Panc1 (cell line): ENCODE measurements at places on chromosomes 5 and 9. TPM values are rescaled to one million over a fixed set of nuclear protein-coding genes. Genes with fewer than 3 reads are reported as not detected.

DNA sequence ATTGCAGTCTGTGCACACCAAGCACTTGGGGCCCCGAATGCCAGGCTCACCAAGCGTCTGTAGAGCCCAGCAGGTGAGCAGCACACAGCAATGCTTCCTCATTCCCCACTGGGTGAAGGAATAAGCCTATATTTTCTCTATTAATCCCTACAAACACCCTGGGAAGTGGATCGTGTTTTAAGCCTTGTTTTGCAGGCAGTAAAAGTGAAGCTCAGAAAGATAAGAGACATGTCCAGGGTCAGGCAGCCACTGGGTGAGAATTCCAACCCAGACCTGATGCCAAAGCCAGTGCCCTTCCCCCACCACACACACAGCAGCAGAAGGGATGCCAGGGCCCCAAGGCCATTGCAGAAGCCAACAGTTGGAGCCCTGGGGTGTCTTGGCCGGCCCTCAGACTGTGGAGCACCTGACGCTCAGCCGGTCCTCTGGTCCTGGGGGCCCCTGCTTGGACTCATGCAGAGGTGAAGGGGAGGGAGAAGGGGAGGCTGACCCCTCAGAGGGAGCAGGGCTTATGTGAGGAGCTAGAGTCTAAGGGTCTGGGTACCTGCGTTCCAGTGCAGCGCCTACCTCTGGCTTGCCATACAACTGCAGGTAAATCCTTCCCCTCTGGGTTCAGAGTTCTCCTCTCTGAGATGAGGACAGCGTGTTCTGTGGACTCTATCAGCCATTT is 26.3 kb upstream of the SYNPO start:
- no peak overlapping the region for H3K4me3 ChIP-seq
- no peaks in the 10 kb centered on the region for H3K27me3 ChIP-seq
- H3K36me3 ChIP-seq, result no peaks in the 10 kb centered on the region
- H3K4me1 ChIP-seq, result peaks cover 39% of the 10 kb centered on the region

Gene HRCT1
- total RNA-seq, result not detected

GRCh38 chr5:131684595-131684994 is 49.6 kb upstream of the RAPGEF6 start:
- no peaks in the 10 kb centered on the region for H3K27me3 ChIP-seq
- H3K27ac ChIP-seq, result no peak overlapping the region
- 0 out of 2 replicates have a peak, but pooled peaks cover 2% of the 10 kb centered on the region for H3K36me3 ChIP-seq
- H3K4me1 ChIP-seq, result no peaks in the 10 kb centered on the region
- no peak overlapping the region for H3K4me3 ChIP-seq

- H3K4me3 ChIP-seq, result no peak overlapping the region
- DNase-seq, result no peak
- H3K4me1 ChIP-seq, result no peaks in the 10 kb centered on the region
- H3K27ac ChIP-seq, result no peak overlapping the region
- no peaks in the 10 kb centered on the region for H3K36me3 ChIP-seq
Measured at GRCh38 chr5:79200573-79201183, 35.3 kb upstream of the JMY start.

Gene PPP3R2
- not detected for total RNA-seq

GRCh38 chr5:95925939-95926338 is 35.7 kb downstream of the ELL2 start:
- DNase-seq, result no peak
- H3K4me3 ChIP-seq, result no peak overlapping the region
- H3K4me1 ChIP-seq, result peaks cover 9% of the 10 kb centered on the region
- no peaks in the 10 kb centered on the region for H3K36me3 ChIP-seq
- H3K27me3 ChIP-seq, result no peaks in the 10 kb centered on the region
- H3K27ac ChIP-seq, result no peak overlapping the region

Gene TPRN
- total RNA-seq, result 21.7 TPM

Gene LHX2
- 0.36 TPM for total RNA-seq

DNA sequence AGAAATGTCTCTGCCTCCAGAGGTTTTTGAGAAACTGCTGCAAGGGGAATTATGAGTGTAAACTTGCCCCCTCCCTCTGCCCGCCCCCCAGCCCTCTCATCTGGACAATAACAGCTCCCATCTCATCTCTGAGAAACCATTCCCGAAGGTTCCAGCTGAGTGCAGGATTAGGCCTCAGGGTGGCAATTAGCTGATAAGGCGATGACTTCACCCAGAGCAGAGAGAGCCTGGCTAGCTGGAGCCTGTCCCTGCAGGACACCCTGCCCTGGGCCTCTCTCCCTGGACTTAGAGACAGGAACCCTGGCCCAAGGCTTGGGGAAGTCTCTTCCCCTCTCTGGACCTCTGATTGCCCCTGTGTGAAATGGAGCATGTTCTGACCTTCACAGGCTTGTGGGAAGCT is 45.7 kb upstream of the HAND1 start:
- no peak for DNase-seq
- no peaks in the 10 kb centered on the region for H3K36me3 ChIP-seq
- no peaks in the 10 kb centered on the region for H3K27me3 ChIP-seq
- H3K4me3 ChIP-seq, result no peak overlapping the region
- H3K27ac ChIP-seq, result peak overlapping the region; percentile 48; the same call in 1 of the 2 replicates
- H3K4me1 ChIP-seq, result peaks cover 17% of the 10 kb centered on the region

DNA sequence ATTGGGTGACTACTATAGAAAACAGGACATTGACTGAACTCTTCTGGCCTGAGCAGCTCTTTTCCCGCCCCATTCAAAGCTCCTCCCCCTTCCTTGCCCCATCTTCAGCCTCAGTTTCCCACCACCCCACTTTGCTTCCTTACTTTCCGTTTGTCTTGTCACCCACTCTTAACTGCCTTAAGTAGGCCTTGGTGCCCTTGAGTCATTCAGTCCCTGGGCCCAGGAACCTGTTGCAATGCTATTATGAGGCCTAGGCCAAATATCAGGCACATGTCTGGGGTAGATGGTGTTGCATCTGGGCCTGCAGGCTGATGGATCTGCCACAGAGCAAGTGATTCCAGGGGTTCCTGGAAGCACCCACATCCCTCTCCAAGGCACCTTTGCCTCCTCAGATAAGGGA is 17.7 kb upstream of the GALNT10 start:
- no peaks in the 10 kb centered on the region for H3K4me1 ChIP-seq
- H3K36me3 ChIP-seq, result no peaks in the 10 kb centered on the region
- no peak overlapping the region for H3K27ac ChIP-seq
- peaks cover 6% of the 10 kb centered on the region for H3K27me3 ChIP-seq

GRCh38 chr9:115262477-115262876 is 144.5 kb upstream of the TNC start:
- H3K4me1 ChIP-seq, result no peaks in the 10 kb centered on the region
- DNase-seq, result peak; percentile 7
- H3K4me3 ChIP-seq, result no peak overlapping the region
- H3K36me3 ChIP-seq, result no peaks in the 10 kb centered on the region

DNA sequence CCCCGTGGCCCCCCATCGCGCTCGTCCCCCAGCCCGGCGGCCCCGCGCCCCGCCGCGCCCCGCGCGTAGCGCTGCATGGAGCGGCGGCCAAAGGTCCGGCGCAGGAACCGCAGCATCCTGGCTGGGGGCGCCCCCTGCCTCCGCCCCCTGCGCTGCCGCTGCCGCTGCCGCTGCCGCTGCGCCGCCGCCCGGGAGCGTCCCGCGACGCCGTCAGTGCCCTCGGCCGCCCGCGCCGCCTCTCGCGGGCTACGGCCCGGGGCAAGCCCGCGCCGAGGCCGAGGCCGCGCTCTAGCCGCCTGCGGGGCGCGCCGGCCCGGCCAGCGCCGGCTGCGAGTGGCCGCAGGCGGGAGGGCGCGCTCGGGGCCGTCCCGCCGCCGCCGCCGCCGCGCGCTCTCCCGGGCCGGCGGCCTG is 523 bp downstream of the EPB41L4B start:
- H3K27ac ChIP-seq, result no peak overlapping the region
- peaks cover 28% of the 10 kb centered on the region for H3K4me1 ChIP-seq
- no peak for DNase-seq
- no peaks in the 10 kb centered on the region for H3K27me3 ChIP-seq

Gene SAPCD2
- 18.4 TPM for total RNA-seq

Gene NEUROG1
- not detected for total RNA-seq

Gene INSYN2B
- 0.28 TPM for total RNA-seq

GRCh38 chr9:97772145-97772544 is 75.0 kb upstream of the XPA start:
- H3K4me1 ChIP-seq, result no peaks in the 10 kb centered on the region
- DNase-seq, result no peak
- H3K27ac ChIP-seq, result no peak overlapping the region

- no peaks in the 10 kb centered on the region for H3K36me3 ChIP-seq
- DNase-seq, result no peak
- no peaks in the 10 kb centered on the region for H3K27me3 ChIP-seq
- H3K4me3 ChIP-seq, result no peak overlapping the region
Measured at GRCh38 chr5:173572431-173573125, 43.9 kb downstream of the BOD1 start.

DNA sequence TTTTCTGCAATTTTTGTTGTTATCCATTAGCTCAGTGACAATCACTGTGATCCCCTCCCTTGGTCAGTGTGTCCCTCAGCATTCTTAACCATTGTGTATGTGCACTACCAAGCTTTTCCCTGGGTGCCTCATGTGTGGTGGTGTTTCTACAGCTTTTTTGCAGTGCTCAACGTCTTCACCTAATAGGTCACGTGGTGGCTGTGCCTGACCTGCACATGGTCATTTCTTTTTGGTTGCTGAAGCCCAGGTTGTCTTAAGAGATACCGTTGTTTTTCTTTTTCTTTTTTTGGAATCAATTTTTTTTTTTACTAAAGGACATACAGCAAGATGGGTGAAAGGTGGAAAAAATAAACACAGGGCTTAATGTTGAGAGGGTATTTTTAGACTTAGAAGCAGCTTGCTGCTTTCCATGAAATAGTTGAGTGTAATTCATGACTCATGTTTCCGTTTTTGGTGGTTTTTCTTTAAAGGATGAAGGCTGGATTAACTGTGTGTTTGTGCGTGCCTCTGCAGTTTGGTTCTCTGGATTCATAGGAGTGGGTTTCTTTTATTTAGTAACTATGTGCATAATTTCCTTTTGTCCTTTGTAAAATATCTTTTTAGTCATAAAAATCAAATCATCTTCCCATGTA is 22.2 kb downstream of the SH3GL2 start:
- no peak for DNase-seq
- H3K4me1 ChIP-seq, result no peaks in the 10 kb centered on the region
- H3K27ac ChIP-seq, result no peak overlapping the region
- H3K4me3 ChIP-seq, result no peak overlapping the region
- no peaks in the 10 kb centered on the region for H3K27me3 ChIP-seq

Gene ELAVL2
- not detected for total RNA-seq

Gene ST8SIA4
- 0.41 TPM for total RNA-seq

DNA sequence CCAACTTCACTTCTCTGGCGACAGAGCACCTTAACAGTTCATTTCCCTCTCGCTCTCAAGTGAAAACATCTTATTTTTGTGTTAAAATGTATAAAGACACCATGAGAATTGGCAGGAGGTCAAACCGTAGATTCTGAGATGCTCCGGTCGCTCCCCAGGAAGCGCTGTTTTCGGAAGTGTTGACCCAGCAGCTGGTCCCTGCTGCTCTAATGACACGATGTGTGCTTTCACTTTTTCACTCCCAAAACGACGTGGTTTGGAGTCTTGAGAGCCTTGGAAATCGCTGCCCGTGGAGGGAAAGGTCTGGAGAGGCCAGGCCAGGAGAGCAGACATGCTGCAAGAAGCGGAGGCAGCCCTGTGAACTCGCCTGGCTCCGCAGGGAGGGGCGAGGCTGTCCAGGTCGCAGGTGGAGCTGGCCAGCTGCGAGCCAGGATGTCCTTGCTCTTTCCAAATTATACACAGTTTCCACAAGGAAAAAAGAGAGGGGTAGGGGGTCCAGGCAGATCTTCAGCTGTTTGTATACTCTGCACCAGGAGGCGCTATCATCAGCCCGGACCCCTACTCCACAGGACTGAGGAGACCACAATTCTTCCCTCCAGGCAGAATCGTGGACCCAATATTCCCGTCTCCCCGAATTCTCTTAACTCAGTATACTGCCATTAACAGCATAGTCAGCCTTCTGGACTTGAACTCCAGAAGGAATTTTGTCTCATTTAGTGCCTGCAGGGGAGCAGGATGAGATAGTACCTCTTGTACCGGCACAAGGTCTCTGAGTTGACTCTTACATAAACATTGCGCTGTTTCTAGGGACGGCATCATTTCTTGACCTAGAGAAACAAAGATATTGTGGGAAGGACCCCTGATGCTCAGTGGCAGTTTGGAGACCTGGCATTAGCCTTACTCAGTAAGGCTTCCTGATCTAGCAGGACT is 248.6 kb upstream of the ANKRD55 start:
- no peak for DNase-seq
- no peaks in the 10 kb centered on the region for H3K36me3 ChIP-seq
- H3K27me3 ChIP-seq, result 0 out of 2 replicates have a peak, but pooled peaks cover 3% of the 10 kb centered on the region
- 0 out of 2 replicates have a peak, but pooled peaks cover 2% of the 10 kb centered on the region for H3K4me1 ChIP-seq
- no peak overlapping the region for H3K27ac ChIP-seq
- peak overlapping the region; percentile 37 for H3K4me3 ChIP-seq
